Bronchial epithelial cell (primary cell): ENCODE measurements at places on chromosomes 16 and 17. TPM values are rescaled to one million over a fixed set of nuclear protein-coding genes. Genes with fewer than 3 reads are reported as not detected.
A peak's percentile ranks its signal among the peaks of the same experiment; 100 is the strongest.

DNA sequence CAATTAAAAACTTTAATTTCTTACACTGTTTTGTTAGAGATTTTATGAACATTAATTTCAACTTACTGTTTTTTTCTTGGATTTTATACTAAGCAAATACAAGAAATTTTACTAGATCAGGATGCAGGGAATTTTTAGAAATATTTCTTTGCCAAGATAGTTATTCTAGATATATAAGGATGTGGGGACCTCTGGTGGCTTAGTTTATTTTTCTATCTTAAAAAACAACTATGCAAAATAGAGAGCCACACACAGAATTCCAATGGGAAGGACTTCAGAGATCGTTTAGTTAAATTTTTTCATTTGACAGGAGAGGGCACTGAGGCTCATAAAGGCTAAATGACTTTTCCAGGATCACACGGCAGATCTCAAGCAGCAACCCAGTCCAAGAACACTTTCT lies 23.0 kb upstream of the CAPNS2 start:
- DNase-seq = peak; percentile 34

DNA sequence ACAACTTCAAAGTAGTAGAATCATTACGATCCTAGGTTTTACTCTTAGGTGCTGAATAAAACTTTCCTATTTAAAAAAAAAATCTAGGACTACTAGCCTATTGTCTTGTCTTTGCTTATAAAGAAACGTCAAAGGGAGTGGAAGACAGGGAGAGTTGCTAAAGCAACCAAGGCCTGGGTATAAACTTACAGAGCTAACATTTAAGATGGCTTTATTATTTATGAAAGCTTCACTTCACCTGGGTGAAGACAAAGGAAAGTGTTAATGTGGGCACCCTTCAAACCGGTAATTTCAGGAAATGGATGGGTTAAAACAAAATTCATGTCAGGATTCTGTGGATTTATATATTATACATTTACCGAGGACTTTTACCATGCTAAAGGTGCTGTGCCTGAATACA lies 2.5 kb downstream of the DUSP14 start:
- DNase-seq = no peak

DNA sequence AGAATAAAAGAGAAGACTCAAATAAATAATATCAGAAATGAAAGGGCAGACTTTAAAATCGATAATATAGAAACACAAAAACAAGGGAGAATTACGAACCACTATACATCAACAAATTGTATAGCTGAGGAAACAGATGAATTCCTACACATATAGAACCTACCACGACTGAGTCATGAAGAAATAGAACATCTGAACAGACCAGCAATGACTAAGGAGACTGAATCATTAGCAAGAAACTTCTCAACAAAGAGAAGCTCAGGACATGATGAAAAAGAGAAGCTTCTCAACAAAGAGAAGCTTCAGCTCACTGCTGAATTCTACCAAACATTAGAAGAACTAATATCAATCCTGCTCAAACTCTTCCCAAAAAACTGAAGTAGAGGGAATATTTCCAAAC lies 255.9 kb downstream of the CEP112 start:
- DNase-seq = peak; percentile 86

DNA sequence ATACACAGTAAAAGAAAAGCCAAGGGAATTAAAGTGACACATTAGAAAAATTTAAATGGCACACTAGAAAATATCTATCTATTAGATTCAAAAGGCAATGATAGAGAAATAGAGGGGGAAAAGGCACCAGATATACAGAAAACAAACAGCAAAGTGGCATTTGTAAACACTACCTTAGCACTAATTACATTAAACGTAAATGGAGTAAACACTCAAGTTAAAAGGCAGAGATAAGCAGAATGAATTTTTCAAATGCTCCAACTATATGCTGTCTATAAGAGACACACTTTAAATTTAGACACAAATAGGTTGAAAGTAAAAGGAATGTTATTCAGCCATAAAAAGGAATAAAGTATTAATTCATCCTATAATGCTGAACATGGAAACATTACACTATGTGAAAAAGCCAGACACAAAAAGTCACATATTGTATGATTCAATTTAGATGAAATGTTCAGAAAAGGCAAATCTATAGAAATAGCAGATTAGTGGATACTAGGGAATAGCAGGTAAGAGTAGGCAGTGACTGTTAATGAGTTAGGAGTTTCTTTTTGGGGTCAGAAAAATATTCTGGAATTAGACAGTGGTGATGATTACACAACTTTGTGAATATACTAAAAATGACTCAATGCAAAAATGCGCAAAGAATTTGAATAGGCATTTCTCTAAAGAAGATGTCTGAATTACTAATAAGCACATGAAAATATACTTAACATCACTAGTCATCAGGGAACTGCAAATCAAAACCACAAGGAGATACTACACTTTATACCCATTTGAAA lies 92.4 kb downstream of the BRIP1 start:
- DNase-seq = no peak

DNA sequence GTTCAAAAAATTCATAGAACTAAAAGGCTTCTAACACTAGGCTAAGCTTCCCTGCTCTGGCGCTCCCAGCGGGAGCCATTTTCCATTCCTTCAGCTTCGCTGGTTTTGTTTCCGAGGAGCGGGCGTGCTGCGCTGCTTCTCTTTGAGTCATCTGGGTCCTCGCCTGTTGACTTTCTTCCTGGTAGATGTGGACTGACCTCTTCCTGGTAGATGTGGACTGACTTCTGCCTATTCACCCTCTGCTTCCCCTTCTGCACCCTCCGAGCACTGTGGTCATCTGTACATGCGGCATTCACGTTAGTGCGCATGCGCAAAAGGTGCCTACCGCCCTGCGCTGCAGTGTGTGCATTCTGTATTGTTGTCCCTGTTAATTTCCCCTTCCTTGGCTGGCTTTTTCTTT lies 40.8 kb upstream of the SEC14L1 start:
- no peak for DNase-seq

DNA sequence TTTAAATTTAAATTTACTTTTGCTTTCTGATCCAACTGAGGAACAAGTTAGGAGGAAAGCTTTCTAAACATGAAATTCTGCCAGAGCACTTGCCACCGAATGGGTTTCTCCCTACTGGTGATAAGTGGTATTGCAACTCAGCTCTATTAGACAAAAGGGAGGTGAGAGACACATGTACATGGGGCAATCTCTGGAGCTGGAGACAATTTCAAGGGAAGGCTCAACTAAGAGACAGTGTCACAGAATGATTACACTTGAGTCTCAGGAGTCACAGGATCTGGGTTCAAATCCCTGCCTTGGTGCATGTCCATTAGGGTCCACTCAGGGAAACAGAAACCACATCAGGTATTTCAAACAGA lies 37.4 kb downstream of the SOCS1 start:
- DNase-seq = no peak

GRCh38 chr16:49543631-49543946 lies 170.0 kb downstream of the C16orf78 start:
- DNase-seq = no peak

- DNase-seq = no peak
Observed at GRCh38 chr17:53574038-53574437, 248.7 kb upstream of the KIF2B start.

DNA sequence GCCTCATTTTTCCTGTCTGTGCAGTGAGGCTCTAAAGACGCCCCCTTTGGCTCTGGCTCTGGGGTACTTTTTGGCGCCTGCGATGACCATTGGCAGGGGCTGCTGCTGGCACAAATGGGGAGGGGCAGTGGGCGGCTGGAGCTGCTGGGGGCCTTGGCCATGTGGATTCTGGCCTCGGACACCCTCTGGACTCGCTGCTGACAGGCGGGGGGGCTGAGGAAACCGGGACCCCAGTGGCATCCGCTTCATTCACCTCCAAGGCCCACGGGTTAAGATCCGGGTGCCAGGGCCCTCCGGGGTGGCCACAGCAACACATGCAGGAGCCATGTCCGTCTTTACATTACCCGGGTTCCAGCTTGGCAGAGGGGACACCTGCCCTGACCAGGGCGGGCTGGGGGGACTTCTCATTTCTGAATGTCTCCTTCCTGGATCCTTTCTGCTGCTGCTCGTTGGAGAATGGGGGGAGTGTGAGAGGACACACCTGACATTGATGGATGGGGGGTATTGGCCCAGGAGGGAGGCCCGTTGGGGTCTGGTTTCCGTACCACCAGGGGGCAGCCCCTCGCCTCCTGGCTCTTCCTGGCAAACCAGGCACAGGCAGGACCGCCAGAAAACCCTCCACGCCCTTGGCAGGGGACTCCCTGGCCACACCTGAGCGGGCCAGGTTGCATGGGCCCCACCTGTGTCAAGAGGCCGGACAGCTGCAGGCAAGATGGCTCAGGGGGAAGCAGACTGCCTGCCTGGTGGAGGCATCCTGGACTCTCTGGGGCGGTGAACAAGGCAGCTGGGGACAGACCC lies 21.8 kb downstream of the GSE1 start:
- no peak for DNase-seq

- peak; percentile 48 for DNase-seq
Observed at GRCh38 chr17:49887744-49888360, 40.0 kb upstream of the TAC4 start.

DNA sequence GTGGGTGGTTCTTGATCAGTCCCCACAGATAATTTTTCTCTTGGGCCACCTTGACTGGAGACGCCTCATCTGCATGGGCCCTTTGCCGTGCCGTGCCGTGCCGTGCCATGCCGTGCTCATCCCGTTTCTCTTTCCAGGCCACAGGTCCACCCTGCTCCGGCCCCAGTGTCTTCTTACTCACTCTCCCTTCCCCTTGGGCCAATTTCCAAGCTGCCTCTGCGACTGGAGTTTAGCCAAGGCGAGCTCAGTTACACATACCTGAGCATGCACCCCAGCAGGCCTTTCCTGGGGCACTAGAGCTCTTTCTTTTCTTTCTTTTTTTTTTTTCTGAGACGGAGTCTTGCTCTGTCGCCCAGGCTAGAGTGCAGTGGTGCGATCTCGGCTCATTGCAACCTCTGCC lies 40.5 kb upstream of the MGAT5B start:
- DNase-seq = no peak

DNA sequence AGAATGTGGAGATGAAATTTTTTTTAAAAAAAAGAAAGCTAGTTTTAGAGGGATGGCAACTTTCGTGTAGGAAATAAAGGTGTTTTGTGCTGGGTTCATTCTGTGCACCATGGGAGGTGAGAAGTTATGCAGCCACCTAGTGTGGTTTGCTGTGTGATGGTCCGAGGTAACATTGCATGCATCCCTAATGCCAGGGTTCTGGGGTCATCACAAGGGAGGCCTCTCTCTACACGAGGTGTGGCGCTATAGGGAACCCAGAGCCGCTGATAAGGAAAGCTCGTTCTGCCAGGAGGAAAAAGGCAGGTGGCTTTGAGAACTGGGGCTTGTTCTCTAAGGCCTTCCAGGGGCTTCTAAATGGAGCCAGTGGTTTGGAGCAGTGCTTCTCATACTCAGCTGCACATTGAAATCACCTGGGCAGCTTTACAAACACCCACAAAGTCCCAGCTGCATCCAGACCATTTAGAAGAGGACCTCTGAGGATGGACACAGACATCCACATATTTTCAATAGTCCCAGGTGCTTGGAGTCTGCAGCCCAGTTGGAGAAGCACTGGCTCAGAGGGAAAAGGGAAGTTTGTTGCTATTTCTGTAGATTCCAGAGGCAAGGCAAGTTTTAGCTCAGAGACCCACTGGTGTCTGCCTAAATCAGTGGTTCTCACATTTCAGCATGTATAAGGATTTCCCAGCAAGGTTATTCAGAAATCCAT lies 43.5 kb downstream of the VPS35L start:
- DNase-seq = no peak

GRCh38 chr17:73470316-73470826 lies 158.6 kb upstream of the CDC42EP4 start:
- no peak for DNase-seq

DNA sequence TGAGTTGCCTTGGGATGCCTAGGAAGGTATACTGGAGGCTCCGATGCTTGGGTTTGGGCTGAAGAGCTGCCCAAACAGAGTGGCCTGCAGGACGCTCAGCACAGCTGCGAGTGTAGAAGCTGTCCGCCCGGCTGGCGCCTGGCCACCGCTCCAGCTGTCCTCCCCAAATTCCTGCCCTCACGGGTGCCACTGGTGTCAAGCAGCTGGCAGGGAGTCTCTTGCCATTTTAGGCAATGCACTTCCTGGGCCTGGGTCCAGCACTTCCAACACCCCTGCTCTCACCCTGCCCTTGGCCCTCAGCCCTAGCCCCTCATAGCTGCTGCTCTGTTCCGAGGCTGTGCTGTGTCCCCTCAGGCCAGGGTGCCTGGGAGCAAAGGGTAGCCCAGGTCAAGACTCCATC lies 5.2 kb upstream of the PKMYT1 start:
- DNase-seq = no peak

Gene NKIRAS2
- total RNA-seq = 13.7 and 31.1 TPM in 2 replicates

Gene ARHGAP23
- total RNA-seq = 15.8 and 18.1 TPM in 2 replicates

Gene PRAC2
- total RNA-seq = not detected in 2 replicates

Gene ADGRG1
- 21.1 and 45.3 TPM in 2 replicates for total RNA-seq

Gene NMT1
- total RNA-seq = 48.1 and 54.2 TPM in 2 replicates

Gene CD300LB
- total RNA-seq = not detected in 2 replicates

Gene OR1G1
- total RNA-seq = not detected in 2 replicates

Gene KRT17
- 25,286 and 30,463 TPM in 2 replicates for total RNA-seq
